ENCODE measurements at places on chromosomes 7 and 10.

- no peak for DNase-seq
Measured at GRCh38 chr7:55109404-55110167, 90.8 kb downstream of the EGFR start.

DNA sequence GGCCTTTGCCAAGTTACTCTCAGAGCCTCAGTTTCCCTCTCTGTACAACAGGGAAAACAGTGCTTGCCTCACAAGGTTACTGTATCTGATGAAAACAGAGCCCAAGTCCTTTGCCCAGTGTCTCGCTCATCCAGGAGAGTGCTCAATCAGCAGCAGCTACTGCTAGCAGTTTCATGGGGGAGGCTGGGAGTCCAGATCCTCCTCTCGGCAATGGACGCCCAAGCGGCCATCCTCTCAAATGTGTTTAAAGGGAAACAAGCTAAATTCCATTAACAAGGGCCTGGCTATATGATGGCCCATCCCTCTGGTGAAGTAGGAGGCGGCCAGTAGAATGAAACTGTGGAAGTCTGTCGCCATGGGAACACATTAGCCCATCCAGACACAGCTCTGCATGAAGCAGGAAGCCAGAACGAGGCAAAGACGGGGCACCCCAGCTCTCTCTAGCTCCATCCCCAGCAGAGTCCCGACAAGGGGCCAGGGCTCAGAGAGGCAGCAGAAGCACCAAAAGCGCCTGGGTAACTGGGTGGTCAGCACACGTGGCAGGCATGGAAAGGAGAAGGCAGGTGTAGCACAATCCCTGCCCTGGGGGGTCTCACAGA lies 35.2 kb downstream of the FAM53B start:
- DNase-seq: no peak

DNA sequence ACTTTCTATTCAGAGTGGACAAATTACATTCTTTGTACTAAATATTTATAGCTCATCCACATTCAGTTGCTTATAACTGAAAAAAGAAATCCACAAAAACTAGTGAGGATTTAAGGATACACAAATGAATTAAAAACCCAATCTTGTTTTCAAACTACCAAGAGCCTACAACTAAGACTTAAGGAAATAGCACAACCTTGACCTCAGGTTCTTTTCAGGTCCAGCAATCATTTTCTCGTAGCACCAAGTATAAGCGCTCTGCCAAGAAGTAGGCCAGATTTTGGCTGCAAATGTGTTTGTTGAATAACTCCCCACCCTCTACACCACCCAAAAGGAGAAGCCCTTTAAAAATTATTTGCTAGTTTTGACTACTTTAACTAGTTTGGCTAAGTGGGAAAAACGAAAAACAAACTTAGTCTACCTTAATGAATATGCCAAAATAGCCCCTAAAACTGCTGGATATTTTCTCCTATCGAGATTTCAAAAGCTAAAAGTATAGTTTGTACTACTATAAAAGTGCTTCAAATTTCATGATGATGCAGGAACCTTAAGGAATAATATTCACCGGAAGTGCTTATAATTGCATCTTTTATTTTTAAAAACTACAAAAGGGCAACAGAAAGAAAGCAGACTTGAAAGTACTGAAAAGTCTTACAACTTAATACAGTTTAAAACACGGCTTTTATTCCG lies 2.7 kb upstream of the KMT2E start:
- no peak for DNase-seq

DNA sequence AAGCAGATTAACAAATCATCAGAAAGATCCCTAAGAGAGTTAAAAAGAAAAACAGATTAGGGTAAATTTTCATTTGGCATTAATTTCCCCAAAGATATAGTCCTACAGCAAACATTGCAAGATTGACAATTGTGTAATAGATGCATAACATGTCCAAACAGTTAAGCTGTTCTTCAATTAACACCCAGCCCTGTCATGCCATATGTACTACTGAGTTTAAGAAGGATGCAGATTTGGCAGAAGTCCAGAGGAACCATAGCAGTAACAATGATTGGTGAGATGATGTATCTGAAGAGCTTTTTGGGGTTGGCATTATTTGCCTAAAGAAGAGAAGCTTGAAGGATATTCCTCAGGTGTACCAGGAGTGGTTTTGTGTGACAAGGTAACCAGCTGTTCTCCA lies 287.6 kb downstream of the LRMDA start:
- no peak for DNase-seq

GRCh38 chr7:25632616-25633015 lies 404.3 kb upstream of the NPVF start:
- no peak for DNase-seq

- no peak for DNase-seq
Measured at GRCh38 chr7:8363407-8364015, 69.9 kb upstream of the NXPH1 start.

Measured in NCI-H2029 treated with DMSO at 0.1 percent for 48 hours (cell line).